Heart right ventricle (tissue), 16 donors: ENCODE measurements at places on chromosomes 2 and 18. TPM values are rescaled to one million over a fixed set of nuclear protein-coding genes. Genes with fewer than 3 reads are reported as not detected.

Gene GPC1
- 104 TPM for polyA plus RNA-seq

Gene MRO
- polyA plus RNA-seq = 0.22 TPM

Gene ERMN
- polyA plus RNA-seq = not detected

Gene FAM237A
- not detected for polyA plus RNA-seq

Gene CRYBA2
- polyA plus RNA-seq = not detected

Gene HTR2B
- polyA plus RNA-seq = 0.59 TPM

Gene NRP2
- polyA plus RNA-seq = 2.5 TPM

Gene TNFRSF11A
- polyA plus RNA-seq = 0.29 TPM

Gene ZNF892
- 1.3 TPM for polyA plus RNA-seq

Gene ATP8B1
- polyA plus RNA-seq = 2.7 TPM

Gene STARD6
- polyA plus RNA-seq = not detected

Gene LDAH
- polyA plus RNA-seq = 4.1 TPM

Gene HOXD3
- polyA plus RNA-seq = 0.10 TPM

Gene NT5C1B
- not detected for polyA plus RNA-seq

Gene ANKRD30BL
- not detected for polyA plus RNA-seq

Gene MC4R
- polyA plus RNA-seq = not detected

Gene ZNF2
- 1.5 TPM for polyA plus RNA-seq

Gene CYRIA
- polyA plus RNA-seq = 1.3 TPM

Gene TTC39C
- 6.4 TPM for polyA plus RNA-seq

Gene DAW1
- 0.22 TPM for polyA plus RNA-seq

Gene MPP4
- not detected for polyA plus RNA-seq

Gene NUP35
- 6.9 TPM for polyA plus RNA-seq

Gene EMX1
- polyA plus RNA-seq = 0.07 TPM

Gene KLHL30
- polyA plus RNA-seq = 9.8 TPM

Gene MC2R
- polyA plus RNA-seq = not detected

Gene PAX8
- polyA plus RNA-seq = not detected

Gene NOL4
- 0.03 TPM for polyA plus RNA-seq
